Muscle of arm (tissue), 14 donors: ENCODE measurements at places on chromosomes 16 and 17.

DNA sequence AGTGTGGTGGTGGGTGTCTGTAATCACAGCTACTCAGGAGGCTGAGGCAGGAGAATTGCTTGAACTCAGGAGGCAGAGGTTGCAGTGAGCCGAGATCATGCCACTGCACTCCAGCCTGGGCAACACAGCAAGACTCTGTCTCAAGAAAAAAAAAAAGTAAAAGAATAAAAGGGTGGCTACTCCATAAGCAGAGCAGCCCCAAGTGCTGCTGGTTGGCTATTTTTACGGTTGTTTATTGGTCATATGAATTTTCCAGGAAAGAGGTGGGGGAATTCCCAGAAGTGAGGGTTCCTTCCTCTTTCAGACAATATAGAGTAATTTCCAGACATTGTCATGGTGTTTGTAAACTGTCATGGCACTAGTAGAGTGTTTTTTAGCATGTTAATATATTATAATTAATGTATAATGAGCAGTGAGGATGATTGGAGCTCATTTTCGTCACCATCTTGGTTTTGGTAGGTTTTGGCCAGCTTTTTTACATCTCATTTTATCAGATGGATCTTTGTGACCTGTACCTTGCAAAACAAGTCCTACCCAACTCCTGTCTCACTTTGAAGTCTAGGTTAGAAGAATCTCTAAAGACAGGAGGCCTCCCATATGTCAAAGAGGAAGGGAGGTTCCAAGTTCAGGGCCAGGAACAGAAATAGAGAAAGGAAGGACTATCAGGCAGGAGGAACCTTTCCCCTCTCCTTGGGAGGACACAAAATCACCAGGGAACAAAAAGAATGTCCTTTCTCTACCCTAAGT, 39.1 kb downstream of the HOXB1 start:
- no peak for DNase-seq

DNA sequence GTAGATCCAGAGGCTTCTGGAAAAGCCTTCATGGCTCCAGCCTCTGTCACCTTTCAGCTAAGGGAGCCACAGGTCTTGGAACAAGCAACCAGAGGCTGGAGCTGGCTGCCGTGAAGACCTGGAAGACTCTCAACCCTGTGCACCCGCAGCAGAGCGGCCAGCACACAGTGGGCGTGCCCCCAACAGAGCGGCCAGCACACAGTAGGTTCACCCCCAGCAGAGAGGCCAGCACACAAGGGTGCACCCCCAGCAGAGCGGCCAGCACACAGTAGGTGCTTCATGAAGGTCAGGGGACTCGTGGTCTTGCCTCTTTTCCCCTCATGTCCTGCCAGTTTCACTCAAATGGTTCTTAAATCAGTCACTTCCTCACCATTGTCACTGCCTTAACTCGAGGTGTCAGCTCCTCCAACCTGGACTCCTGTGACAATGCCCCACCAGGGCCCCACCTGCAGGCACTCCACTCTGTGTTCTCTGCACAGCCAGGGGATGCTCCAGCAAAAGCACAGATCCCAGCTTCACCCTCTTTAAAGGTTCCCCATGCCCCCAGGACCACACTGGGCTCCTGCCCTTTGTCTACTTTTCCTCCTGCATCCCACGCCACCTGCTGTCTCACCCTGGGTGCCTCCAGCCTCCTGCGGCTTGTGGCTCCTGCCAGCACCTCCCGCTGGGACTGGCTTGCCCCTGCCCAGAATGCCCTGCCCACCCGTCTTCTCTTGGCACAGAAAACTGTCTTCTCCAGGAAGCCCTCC, 42.4 kb upstream of the DOC2B start:
- DNase-seq: no peak

DNA sequence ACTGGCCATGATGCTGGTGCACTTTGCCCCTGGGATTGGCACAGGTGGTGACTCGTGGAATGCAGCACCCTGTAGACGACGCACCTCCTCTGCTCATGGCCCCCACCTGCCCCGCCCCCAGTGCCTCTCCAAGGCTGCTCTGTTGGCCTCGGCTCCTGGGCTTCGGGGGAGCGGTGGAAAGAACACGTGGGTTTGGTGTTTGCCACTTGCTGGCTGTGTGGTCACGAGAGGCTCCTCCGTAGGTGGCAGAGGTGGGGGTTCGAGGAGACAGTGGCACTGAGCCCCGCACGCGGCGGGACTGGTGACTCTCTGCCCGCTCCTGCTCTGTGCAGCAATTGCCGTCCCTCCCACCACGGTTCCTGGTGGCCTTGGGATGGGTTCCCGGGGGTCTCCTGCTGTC, 82.8 kb upstream of the ZNF750 start:
- no peak for DNase-seq

DNA sequence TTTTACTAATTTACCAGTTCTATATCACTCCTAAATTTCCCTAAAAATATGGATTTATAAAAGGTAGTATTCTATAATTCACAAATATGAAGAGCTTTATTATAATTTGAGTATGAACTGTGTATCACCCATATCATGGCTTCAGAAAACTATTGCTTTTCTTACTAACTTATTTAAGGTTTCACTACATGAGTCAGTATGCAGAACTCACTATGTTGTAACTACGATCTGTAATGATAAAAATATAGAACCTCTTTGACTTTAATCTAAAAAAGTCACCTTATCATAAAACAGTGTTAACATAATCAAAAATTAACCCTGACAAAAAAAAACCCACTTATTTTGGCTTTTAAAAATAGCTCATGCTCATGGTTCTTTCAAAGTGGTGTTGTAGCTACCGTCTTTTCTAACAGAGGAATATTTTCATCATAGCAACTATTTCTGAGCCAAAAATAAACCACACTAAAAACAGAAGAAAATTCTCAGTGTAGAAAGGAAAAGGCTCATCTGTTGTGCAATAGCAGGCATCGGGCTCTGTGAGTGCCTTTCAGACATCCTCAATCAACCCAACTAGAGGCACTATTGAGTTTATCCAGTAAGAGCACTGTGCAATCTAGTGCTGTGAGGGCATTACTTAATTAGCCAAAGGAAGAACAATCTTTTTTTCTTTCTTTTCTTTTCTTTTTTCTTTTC, 42.1 kb downstream of the ITGAM start:
- peak; percentile 10 for DNase-seq

GRCh38 chr16:57113042-57113453, 20.7 kb downstream of the CPNE2 start:
- DNase-seq: no peak

DNA sequence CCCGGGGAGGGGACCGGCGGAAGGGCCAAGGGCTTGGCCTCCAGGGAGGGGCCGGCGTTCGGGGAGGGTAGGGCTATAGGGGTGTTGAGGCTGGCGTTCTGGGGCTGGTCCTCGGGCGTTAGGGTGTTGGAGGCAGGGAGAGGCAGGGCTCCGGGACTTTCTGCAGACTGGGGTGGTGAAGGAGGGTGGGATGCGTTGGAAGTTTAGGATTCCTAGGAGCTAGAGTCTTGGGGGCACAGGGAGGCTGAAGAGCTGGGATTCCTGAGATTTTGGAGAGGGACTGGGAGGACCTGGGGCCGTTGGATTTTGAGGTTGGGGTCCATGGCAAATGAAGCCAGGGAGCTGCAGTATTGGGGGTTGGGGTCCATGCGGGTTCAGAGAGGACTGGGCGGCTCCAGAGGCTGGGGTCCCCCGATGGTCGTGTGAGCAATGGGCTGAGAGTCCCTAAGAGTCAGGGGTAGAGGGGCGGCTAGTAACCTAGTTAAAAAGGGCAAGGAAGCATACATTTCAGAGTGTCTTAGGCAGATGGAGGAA, 740 bp downstream of the NFATC2IP start:
- no peak for DNase-seq

GRCh38 chr17:67449845-67450755, 73.0 kb downstream of the PITPNC1 start:
- no peak for DNase-seq

- DNase-seq: no peak
Observed at GRCh38 chr17:71677439-71677838, 443.4 kb upstream of the SOX9 start.

DNA sequence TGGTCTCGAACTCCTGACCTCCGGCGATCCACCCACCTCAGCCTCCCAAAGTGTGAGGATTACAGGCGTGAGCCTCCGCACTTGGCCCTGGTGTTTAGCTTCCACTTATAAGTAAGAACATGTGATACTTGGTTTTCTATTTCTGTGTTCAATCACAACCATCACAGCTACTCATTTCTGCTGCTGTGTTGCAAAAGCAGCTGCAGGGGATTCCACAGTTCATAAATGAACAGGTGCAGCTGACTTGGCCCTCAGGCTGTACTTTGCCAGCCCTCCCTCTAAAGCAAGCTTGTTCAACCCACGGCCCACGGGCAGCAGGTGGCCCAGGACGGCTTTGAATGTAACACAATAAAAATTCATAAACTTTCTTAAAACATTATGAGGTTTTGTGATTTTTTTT, 79.2 kb downstream of the SLC39A11 start:
- no peak for DNase-seq

GRCh38 chr16:782766-783403, 5.3 kb downstream of the RPUSD1 start:
- no peak for DNase-seq

- DNase-seq: no peak
Observed at GRCh38 chr16:22342082-22342481, 32.3 kb downstream of the CDR2 start.

DNA sequence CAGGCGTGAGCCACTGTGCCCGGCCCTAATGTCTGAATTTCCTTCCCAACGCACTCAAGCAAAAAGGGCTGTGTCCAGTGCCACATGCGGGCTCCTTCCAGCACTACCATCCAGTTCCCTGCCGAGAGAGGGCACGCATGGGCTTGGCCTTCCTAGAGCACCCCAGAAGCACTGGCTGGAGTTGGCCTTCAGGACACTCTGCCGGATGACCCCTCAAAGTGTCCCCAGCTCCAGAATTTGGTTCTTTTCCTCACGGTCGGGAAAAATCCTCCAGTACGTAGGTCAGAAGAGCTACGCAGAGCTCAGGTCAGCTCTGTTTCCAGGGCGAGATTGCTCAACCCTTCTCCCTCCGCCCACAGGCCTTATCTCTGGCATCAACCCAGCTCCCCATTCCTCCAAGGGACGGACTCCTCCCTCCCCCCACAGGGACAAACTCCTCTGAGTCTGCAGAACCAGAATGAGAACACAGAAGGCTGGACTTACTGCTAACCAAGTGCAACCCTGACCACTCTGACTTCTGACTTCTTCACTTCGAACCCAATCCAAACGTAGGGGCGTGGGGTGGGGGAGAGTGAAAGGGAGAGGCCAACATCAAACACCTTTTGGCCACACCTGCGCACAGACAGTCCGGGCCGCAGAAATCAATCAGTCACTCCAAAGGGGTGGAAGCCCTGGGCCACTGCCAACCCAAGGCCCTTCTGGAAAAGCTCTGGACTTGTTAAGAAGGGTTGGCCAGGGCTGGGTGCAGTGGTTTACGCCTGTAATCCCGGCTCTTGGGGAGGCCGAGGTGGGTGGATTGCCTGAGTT, 3.6 kb downstream of the CDC42EP4 start:
- no peak for DNase-seq

GRCh38 chr16:86064431-86065250, 165.7 kb downstream of the IRF8 start:
- DNase-seq: no peak

DNA sequence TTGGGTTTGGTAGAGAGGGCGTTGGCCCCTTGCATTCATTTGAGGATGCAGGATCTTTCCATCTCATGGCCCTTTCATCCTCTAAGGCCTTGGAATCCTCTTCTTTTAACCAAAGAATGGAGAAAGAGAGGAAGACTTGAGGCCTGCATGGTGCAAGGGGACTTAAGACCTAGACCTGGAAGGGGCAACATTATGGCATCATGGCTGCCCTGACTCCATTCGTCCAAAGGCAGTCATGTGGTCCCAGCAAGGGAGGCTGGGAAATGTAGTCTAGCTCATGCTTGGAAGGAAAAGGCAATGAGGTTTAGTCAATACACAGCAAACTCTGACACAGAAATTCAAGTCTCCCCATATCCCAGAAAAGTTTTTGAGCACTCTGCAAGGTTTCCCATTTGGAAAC, 30.7 kb upstream of the CDRT4 start:
- DNase-seq: no peak

GRCh38 chr16:11679250-11679649, 11.0 kb downstream of the SNN start:
- DNase-seq: no peak

DNA sequence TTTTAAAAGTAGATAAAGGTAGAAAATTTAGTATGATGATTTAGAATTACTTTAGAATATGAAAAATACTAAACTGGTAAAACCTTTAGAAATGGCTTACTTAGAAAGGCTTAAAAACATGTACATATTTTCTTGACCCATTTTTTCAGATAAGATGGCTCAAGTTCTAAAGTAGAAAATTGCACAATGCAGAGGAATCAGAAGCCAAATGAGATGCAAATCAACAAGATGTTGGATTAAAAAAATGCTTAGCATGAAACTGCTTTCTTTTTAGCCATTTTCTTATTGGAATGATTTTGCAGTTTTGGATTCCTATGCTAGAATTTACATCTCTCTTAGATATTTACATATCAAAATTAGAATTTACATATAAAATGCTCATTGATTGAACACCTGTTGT, 1.5 kb upstream of the KRTAP3-1 start:
- no peak for DNase-seq

DNA sequence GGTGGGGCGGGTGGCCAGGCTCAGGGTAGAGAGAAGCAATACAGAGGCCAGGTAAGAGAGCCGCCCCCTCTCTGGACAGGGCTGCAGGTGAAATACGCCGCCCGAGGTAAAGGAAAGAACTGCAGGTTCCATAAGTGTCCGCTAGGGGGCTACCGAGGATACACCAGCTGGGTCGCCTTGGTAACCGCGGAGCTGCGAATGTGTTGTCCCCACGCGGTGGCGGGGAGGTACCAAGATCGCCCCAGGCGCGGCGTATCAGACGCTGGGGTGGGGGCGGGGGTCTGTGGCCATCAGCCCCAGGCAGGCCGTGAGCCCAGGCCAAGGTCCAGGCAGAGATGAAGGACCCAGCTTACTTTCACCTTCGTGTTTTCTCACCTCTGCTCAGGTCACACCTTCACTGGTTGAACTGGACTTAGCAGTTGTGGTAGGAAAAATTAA, 18.4 kb upstream of the ZFP90 start:
- DNase-seq: peak; percentile 82

- DNase-seq: no peak
Observed at GRCh38 chr17:49703557-49704277, 4.0 kb downstream of the SLC35B1 start.

GRCh38 chr16:79430191-79430678, 170.3 kb downstream of the MAF start:
- DNase-seq: no peak

DNA sequence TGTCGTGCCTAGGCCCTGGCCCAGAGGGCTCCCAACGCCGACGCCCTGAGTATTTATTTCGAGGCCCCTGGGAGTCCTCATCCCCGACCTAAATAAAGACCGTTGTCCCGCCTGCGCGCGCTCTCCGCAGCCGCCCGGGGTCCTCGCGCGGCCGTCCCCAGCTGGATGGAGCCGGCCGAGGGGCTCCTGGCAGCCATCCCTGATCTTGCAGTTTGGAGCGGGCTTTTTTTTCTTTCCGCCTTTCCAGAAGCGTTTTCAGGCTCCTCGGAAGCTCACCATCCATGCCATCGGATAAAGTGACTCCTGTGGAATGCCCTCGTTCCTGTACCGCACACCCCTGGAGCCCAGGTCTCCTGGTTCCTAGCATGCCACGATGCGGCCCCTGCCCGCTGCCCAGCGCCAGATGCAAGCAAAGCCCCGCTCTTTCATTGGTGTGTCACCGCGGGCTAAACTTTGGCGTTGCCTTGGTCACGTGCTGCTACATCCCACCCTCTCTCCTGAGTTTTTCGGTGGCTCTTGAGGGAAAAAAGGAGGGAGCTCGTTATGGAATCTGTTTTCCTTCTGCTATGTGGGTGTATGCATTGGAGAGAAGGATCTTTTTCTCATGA, 716 bp downstream of the TMEM94 start:
- peak; percentile 61 for DNase-seq

- no peak for DNase-seq
Observed at GRCh38 chr17:40113907-40114245, 7.9 kb upstream of the MSL1 start.
